Esophagus squamous epithelium (tissue), 5 donors: ENCODE measurements at places on chromosomes 4 and X. TPM values are rescaled to one million over a fixed set of nuclear protein-coding genes. Genes with fewer than 3 reads are reported as not detected.

DNA sequence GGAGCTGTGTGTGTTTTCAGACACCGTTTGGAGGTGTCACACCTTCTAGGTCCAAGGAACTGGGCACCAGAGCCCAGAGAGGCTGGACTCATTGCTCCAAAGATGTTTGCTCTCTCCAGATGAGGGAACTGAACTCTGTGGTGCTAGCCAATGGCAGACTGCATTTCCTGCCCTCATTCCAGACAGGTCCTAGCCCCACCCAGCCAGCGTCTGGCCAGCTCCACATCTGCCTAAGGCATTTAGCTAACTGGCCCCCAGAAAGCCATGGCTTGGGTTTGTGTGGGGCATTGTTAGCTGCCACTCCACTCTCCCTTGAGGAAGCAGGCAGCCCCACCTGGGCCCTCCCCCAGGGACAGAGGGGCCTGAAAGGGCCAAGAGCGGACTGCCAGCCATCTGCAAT lies 11.4 kb downstream of the FGD1 start:
- DNase-seq: no peak

DNA sequence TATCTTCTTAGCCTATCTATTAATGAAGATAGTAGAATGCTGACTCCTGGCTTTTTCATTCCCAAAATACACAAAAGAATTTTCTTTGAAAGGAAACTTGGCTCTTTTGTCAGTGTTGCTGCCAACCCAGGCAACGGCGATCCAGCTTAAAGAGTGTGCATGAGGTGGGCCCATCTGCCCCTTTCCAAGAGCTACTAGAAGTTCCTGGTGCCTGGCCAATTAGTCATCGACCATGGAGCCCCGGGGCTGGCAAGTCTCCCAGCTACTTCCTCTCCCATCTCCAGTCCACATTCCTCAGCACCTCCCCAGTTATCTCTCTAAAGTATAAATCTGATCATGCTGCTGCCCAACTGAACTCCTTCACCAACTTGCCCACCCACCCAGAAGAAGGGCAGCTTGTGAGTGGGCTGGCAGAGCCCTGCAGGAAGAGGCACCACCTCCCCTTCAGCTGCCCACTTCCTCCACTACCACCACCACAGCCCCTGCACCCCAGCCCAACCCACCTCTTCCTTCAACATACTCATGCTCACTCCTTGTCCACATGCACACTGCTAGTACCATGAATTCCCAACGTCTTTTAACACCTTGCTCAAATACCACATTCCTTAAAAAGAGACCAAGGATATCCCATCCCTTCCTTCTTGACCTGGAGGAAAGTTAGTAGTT lies 158.2 kb upstream of the MAP3K15 start:
- DNase-seq: no peak

DNA sequence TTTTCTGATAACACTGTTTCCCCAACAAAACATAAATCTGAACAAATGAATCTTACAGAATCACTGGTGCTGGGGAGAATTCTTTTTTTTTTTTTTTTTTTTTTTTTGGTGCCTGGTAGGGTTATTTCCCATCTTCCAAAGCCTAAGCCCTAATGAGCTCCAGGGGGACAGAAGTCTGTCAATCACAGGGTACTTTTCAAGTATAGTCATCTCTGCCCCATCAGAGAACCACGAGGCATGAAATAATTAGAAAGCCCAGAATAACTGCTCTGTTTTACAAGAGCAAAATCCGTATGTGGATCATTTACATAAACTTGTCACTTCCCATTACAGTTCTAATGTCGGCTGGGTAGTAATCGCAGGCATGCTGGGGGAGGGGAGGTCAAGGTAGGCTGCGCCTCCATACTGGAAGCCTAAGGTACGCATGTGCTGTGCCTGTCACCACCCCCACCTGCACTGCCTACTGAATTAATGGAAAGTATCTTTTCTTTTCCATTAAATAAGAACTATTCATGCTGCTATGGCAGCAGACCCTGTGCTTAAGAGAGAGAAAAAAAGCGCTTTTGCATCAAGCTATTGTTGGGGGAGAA lies 164.7 kb upstream of the LEF1 start:
- no peak for DNase-seq

GRCh38 chrX:39150220-39150619 lies 349.0 kb downstream of the MID1IP1 start:
- no peak for DNase-seq

Gene IL2
- total RNA-seq: not detected

Gene IL9R
- total RNA-seq: 0.57 TPM

DNA sequence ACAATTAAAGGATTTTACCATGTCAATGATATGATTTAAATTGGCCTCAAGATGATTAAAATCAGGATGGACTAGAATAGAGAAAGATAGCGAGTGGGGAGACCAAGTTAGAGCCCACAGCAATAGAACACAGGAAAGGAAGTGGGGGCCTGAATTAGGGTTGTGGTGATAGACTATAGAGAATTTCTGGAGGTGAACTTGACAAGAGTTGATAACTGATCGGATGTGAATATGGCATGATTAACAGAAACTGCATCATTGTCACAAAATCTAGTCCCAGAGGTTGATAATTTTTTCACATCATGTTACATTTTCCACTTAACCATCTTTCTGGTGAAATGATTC lies 26.3 kb upstream of the TRPC3 start:
- no peak for DNase-seq

GRCh38 chr4:123350191-123350544 lies 46.4 kb upstream of the SPRY1 start:
- DNase-seq: no peak

GRCh38 chr4:38803833-38804653 lies 548 bp downstream of the TLR1 start:
- DNase-seq: no peak

Gene CHRDL1
- total RNA-seq: 1.7 TPM

DNA sequence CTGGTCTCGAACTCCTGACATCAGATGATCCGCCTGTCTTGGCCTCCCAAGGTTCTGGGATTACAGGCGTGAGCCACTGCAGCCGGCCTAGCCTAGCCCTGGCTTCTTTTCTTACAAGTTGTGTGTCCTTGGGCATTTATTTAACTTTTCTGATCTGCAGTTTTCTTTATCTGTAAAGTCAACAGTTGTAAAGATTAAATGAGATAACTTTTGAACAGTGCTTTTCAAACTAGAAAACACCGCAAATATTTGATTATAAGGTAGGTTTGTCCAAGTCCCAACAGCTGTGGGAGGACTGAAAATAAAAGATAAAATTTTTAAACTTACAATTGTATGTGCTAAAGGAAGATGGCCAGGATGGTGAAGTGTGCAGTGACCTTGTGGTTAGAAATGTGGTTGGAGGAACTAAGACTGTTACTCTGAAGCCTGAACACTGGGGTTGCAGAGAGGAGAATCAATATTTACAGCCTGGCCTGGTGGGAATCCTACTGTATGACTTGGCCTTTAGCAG lies 44.8 kb downstream of the GSX2 start:
- DNase-seq: no peak

Gene PRKG2
- 0.91 TPM for total RNA-seq

Gene PARM1
- total RNA-seq: 10.3 TPM

DNA sequence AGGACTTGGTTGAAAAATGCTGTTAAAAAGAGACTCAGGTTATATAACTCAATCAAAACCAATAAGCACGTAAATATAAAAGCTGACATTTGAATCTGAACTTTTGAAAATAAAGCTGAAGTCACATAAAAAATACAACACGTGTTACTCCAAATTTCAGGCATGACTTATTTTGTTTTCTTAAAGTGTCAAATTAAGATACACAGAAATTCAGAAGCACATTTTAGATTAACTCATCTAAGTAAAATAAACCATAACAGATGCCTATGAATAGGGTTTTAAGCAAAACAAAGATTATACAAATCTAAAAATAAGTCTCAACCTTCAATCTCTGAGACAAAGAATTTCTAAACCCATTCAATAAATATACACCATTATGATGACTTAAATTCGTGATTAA lies 124.8 kb downstream of the ANTXR2 start:
- DNase-seq: no peak

DNA sequence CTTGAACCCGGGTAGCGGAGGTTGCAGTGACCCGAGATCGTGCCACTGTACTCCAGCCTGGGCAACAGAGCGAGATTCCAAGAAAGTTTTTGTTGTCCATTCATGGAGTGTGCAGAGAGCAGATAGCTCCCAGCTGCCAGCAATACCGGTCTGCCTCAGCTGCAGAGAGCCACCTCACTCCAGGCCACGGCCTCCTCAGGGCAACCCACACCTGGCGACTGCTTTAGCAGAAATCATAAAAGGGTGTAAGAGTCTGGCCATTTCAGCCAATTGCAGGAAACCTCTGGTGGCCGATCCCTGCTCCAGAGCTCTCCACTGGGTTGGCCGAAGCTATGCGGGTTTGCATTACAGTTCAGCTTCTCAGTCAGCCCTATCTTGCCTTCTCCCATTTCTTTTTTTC lies 227.4 kb upstream of the BCOR start:
- DNase-seq: no peak

- DNase-seq: no peak
These were observed 251.5 kb downstream of the GPM6A start for GRCh38 chr4:175560604-175561003.

GRCh38 chr4:141676087-141676670 lies 39.8 kb downstream of the IL15 start:
- no peak for DNase-seq

DNA sequence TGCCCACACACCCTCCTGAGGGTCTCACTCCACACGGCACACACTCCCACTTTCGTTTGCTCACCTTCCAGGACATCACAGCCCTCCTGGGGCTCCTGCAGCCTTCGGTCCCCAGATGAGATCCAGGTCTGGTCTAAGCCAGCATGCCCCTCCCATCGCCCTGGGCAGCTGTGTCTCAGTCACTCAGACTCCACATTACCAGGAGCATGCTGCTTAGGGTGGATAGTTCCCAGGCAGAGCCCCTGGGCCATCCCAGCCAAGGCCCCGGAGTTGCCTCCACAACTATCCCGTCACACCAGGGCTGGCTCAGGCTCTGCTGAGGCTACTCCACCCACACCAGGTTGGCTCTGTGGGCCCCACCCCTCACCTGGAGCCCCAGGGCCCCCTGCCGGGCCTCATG lies 50.4 kb upstream of the PSAPL1 start:
- no peak for DNase-seq

Gene COX18
- total RNA-seq: 14.3 TPM

DNA sequence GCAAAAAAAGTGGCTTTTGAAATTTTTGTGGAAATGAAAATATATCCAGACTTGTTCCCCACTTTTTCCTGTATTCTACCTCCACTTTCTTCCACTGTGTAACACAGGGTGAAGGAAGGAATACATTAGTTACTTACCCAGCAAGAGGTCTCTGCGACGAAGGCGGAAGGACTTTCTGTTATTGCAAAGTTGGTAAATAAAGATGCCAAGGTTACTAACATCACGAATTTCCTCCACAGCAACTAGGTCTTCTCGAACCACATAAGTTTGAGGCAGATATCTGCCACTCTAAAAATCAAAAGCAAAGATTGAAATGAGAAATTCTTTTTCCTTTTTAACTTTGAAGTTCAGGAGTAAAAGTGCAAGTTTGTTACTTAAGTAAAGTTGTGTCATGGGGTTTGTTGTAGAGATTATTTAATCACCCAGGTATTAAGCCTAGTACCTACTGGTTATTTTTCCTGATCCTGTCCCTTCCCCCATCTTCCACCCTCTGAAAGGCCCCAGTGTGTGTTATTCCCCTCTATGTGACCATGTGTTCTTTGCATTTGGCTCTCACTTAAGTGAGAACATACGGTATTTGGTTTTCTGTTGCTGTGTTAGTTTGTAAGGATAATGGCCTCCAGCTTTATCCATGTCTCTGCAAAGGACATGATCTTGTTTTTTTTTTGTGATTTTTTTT lies 5.8 kb downstream of the ITM2A start:
- no peak for DNase-seq

DNA sequence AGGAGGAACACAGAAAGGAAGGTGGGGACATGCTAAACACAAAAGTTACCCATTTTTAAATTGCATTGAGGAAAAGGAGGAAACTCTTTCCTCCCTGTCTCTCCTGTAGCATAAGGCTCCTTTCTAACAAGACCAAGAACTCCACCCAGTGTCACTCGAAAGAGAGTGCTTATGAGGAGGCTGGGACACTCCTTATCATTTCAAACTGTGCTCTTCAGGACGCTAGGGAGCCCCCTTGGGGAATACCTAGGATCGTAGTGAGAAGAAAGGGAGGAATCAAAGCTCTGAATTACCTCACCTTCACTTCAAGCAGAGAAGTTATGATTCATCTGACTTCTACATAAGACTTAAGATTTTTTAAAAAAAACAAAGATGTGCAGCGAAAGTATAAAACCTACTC lies 65.5 kb downstream of the F9 start:
- DNase-seq: no peak

Gene ADH1A
- not detected for total RNA-seq

Gene BEND2
- total RNA-seq: not detected

Gene TBC1D9
- total RNA-seq: 21.0 TPM

DNA sequence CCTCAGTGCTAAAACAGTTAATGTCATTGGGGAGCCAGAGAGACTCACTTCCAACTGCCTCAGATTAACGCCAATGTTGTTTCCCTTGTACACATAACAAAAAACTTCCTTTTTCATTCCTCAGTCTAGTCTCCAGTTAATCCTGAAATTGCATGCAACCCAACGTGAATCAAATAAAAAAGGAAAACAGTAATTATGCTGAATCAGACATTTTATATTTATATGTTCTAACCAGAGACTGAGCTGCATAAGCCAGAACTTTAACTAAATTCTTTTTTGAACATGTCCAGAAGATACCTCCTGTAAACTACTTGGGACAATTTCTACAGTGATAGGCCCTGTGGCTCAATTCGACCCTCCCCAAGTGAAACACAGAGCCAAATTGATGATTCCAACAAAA lies 4.7 kb downstream of the GPC4 start:
- DNase-seq: no peak

- no peak for DNase-seq
These were observed 47.9 kb downstream of the SOWAHB start for GRCh38 chr4:76850010-76850441.

- no peak for DNase-seq
These were observed 984.1 kb upstream of the GRID2 start for GRCh38 chr4:91319556-91320268.

GRCh38 chr4:10168151-10168550 lies 51.6 kb upstream of the WDR1 start:
- DNase-seq: no peak

- DNase-seq: no peak
These were observed 111.8 kb upstream of the STIM2 start for GRCh38 chr4:26748811-26749210.

DNA sequence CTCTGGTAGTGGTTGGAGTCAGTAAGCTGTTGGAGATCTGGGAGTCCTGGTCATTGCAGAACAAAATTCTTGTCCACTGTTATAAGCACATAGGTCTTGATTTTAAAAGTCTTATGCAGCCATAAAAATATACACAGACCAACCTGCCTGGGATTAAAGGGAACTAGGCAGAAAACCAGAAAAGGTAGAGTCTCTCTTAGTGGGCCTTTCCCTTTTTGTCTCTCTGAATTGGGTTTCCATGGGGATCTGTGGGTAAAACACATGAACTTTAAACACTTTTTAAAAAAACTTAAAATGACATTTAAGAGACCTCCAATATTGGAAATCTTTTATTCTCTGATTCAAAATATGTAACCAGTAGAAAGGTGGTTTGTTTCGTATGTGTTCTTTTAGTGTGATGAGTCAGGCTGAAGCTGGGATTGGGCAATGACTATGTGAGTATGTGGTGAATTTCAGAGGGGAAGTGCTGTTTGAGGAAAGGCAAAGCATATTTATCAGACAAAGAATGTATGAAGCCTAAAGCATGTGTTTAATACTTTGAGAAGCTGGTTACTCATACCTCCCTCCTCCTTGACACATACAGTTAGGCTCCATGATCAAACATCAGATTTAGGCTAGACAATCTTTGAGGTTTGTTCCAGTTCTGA lies 29.6 kb downstream of the SLC16A2 start:
- no peak for DNase-seq

- no peak for DNase-seq
These were observed 24.2 kb downstream of the CNKSR2 start for GRCh38 chrX:21398426-21398825.

Gene FGF5
- not detected for total RNA-seq

Gene VCX2
- total RNA-seq: not detected
